ENCODE measurements at places on chromosomes 12 and 14.

GRCh38 chr12:57604454-57604991 is at the start of gene DTX3:
TSS of gene DTX3 (plus strand) at chr12:57604824. CDS start at chr12:57606518, 1,694 bp downstream.
- DNase-seq: no peak

DNA sequence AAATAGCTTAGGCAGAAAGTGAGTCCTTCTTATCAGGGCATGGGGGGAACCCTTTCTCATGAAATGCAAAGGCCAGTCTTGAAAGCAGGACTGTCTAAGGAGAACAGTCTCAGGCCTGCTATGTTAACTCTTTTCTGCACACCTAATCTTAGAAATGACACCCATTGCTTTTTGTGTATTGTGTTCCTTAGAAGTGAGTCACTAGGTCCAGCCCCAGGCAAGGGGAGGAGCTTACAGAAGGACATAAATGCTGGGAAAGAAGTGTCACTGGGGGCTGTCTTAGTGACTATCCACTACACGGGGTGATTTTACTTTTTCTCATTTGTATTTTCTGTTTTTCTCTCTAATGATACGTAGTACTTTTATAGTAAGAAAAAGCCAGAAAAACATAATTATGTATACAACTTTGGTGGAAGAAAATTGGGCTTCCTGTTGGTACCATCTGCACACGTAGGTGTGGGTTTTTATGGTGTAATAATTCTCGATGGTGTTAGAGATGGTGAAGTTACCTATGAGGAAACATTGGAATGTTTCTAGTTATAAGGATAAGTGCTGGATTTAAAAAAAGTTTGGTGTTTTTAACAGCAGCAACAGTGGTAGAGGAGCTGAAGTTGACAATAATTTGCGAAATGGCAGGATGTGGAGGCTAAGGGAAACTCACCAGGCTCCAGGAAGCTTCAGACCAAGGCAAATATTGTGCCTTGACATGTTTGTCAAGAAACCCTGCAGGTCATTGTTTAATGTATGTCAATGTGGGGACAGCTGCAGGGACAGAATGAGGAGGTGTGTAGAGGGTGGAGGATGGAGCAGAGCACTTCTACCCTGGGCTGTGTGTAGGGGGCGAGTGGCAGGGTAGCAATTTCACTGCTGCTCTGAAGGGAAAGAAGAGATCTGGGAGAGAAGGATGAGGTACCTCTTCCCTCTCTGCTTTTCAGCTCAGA is 214.9 kb downstream of the KTN1 start:
- DNase-seq: no peak

GRCh38 chr14:23942587-23942986 is 11.0 kb upstream of the DHRS4 start:
- DNase-seq: no peak

DNA sequence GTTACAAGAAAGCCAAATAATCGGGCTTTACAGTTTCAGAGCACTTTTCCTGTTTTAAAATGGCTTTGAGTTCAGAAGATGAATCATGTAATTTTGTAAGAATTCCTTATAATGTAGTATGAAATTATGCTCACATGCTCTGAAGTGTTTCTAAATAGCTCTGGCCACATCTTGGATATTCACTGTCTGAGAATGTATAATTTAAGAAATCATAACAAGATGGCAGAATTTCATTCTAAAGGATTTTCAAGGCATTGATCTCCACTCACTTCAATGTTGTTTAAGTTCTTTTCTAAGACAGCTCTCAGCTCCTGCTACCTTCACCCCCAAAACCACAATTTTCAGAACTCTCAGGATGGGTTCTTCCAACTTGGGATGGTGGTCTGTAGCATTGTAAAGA is 180.1 kb downstream of the DACT1 start:
- no peak for DNase-seq

- DNase-seq: no peak
These were observed 4.0 kb upstream of the AVIL start for GRCh38 chr12:57822392-57823130.

DNA sequence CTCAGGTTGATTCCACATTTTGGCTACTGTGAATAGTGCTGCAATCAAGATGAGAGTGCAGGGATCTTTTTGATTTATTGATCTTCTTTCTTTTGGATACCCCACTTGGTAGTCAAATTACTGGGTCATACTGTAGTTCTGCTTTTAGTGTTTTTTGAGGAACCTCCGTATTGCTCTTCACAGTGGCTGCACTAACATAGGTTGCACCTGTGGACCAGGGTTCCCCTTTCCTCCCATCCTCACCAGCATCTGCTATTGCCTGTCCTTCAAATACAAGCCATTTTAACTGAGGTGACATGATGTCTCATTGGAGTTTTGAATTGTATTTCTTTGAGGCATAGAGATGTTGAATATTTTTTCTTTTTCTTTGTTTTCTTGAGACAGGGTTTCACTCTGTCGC is 152.5 kb upstream of the TMEM132C start:
- DNase-seq: no peak

- DNase-seq: no peak
These were observed 209.1 kb downstream of the BCL11B start for GRCh38 chr14:99062772-99063418.

- DNase-seq: no peak
These were observed 22.6 kb upstream of the PAPOLA start for GRCh38 chr14:96479435-96480146.

DNA sequence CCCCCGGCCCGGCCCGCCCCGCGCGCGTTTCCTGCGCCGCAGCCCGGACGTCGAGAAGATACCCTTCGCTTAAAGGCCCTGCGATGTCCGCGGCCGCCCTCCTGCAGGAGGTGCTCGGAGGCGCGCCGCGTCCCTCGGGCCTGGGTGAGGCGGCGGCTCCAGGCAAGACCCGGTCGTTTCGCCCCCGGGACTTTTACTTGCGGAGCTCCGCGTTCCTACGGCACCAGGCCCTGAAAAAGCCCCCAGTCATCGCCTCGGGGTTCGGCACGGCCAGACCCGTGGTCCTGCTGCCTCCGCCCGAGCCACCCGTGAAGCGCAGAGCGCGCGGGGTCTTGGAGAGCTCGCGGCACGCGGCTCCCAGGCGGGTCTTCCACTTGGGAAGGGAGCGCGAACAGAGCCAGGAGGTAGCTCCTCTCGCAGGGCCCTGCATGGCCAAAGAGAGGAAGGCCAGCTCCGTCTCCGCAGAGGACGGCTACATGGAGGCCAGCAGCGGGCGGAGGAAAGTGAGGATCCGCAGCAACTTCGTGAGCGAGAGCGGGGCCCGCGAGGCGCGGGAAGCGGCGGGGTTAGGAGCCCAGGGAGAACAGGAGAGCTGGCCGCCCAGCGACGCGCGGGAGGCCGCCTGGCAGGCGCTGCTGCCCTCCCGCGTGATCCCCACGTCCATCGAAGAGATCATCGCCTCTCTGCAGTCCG is 26.9 kb downstream of the TTC6 start:
- DNase-seq: no peak

- no peak for DNase-seq
These were observed 3.0 kb downstream of the TEDC1 start for GRCh38 chr14:105493921-105494605.

- DNase-seq: no peak
These were observed 12.3 kb upstream of the PARP11 start for GRCh38 chr12:3885277-3886094.

GRCh38 chr12:83102499-83102898 is 415.8 kb downstream of the TMTC2 start:
- no peak for DNase-seq

- DNase-seq: no peak
These were observed 2.8 kb upstream of the ARID2 start for GRCh38 chr12:45726603-45727300.

DNA sequence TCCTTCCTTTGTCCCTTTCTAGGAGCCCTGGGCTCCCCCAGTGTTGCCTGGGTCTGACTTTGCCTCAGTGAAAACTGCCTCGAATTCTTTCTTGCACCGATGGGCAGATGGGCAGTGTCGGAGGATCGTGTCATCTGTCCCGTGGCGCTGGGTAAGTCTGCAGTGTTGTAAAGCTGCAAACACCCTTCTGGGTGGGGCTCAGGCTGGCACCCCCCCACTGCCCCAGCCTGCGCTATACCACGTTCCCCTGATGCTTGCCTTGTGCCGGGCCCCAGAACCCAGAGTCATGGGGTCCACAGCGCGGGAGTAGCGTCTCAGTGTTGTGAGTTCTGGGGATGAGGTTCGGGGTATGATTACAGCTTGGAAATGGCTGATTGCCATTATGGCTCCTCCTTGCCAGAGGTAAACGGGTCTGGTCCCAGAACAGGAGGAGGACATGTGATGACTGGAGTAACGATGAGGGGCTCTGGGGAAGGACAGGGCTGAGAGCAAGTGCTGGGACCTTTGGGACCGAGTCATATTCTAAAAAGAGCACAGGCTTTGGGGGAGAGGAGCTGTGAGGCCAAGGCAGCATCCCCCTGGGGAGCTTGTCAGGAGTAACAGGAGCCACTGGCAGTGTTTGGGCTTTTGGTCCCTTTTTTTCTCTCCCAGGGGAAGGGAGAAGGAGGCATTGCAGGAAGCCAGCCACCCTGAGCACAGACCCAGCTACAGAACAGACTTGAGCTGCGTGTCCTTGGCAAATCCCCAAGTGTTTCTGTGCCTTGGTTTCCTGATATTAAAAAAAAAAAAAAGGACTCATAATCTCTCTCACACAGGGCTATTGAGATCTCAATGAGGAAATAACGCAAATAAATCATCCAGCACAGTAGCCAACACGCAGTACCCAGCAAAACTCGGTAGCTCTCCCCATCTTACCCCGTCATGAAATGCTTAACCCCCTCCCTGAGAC is 4.3 kb downstream of the RTL1 start:
- DNase-seq: no peak

- no peak for DNase-seq
These were observed 406.5 kb downstream of the LRIG3 start for GRCh38 chr12:58513852-58514251.

DNA sequence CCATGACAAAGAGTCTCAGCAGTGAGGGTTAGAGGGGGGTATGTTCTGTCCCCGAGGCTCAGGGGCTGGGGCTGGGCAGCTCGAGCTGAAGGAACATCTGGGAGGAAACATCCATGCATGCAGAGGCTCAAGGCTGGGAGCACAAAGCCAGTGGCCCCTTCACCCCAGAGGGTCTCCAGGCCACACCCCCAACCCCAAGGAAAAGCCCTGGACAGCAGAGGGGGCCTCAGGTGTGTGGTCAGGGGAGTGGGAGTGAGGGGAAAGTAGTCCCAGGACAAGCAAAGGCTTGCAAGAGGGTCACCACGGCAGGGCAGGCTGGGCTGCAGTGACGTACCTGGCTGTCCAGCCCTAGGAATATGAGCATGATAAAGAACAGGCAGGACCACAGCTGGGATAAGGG is 17.5 kb downstream of the SLC6A12 start:
- no peak for DNase-seq

DNA sequence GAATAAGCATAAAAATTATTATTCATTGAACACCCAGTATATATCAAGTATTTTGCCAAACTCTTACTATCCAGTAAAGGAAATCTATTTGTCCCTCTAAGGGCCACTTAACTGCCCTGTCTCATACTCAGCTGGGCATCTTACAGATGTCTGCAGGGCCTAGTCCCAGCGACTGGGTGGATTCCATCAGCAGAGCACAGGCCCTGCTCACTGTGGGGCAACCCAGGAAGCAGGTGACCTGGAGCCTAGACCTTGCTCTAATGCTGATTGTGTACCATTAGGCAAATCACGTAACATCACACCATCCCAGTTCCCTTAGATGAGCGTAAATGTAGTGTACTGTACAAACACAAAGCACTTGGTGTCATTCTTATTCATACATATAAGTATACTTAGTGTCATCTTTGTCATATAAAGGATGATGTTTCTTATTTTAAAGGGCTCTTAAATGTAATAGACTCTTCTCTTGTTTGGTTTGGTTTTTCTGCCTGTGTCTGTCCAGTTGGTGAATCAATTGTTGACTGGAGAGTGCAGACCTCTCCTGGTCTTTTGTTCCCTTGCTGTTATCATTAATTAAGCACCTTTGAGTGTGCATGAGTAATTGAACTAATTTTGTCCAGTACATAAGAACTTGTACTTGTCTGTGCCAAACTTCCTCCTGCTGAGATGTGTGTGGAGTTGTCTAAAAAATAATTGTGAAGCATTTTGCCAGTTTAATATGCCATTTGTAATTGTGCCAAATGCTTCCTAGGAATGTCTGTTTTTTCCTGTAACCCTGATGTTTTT is 49.3 kb downstream of the RAB35 start:
- no peak for DNase-seq

- no peak for DNase-seq
These were observed 1.2 kb upstream of the AP1G2 start for GRCh38 chr14:23568600-23569331.

- no peak for DNase-seq
These were observed 675 bp downstream of the NEDD8 start for GRCh38 chr14:24231263-24232120.

GRCh38 chr14:38882533-38882932 is 220.5 kb downstream of the SEC23A start:
- no peak for DNase-seq

- no peak for DNase-seq
These were observed 5.8 kb upstream of the ITFG2 start for GRCh38 chr12:2806700-2807099.

DNA sequence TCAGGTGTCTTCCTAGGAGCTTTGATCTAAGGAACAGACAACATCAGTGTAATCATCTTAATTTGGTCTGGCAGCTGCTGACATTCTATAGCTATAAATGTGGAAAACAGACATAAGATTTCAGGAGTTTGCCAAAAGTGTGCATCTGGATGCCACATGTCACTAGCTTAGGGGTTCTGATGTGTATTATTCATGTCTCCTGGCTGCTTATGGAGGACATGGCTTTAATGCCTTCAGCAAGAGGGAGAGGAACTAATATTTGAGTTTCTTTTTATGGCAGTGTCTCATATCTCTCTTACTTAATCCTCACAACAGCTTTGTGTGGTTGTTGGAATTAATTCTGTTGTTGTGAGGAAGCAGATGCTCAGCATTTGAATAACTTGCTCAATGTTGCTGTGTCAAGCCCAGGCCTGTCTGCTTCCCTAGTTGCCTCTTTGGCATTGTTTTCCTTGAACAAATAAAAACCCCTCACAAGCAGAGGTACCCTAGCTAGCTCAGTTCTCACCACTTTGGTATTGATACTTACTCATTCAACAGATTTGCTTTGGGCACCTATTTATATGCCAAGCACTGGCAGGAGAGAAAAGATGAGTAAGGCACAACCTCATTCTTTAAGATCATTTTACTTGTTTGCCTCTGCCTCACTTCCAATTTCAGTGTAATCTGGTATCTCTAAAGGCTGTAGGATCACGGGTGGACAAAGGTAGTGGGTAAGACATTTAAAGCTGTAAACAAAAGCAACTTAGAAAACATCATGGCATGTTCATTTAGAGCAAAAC is 39.8 kb upstream of the EID3 start:
- DNase-seq: no peak

DNA sequence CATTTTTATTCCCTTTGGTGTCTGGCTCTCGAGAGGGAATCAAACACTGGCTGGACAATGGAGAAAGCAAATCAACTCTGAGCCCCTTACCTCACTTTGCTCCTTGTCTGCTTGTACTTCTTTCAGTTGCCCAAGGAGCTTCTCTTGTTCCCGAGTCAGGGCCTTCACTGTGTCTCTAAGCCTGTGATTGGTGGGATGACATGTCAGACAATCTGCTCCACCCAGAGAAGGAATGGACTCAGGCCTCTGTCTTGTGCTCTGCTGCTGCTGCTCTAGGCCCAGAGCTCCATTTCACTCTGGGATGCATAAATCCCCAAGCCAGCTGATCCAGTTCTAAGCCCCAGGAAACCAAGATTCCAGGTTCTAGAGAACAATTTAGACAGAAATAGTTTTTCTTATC is 7.6 kb downstream of the CALCOCO1 start:
- no peak for DNase-seq

- DNase-seq: no peak
These were observed 1156.8 kb downstream of the SLC16A7 start for GRCh38 chr12:60752589-60752988.

All from stimulated activated CD8-positive, alpha-beta memory T cell treated with anti-CD3 and anti-CD28 coated beads, Interleukin-7, amount 100 ng/mL, for 1 hour (primary cell).